CD4-positive, alpha-beta memory T cell (primary cell): ENCODE measurements at places on chromosomes 1 and 21. TPM values are rescaled to one million over a fixed set of nuclear protein-coding genes. Genes with fewer than 3 reads are reported as not detected.

Gene OR10J1
- not detected for total RNA-seq

Gene POU3F1
- total RNA-seq = 0.14 TPM

Gene SERINC2
- total RNA-seq = 0.11 TPM

Gene HMCN1
- total RNA-seq = 0.29 TPM

Gene ADGRL2
- total RNA-seq = not detected

Gene GPR25
- 9.2 TPM for total RNA-seq

Gene LIPI
- not detected for total RNA-seq

Gene IGSF3
- total RNA-seq = 0.06 TPM

Gene SELL
- 396 TPM for total RNA-seq

Gene SH2D5
- not detected for total RNA-seq

Gene LINGO4
- total RNA-seq = 0.36 TPM

Gene WNT9A
- total RNA-seq = 0.15 TPM

Gene BRINP3
- total RNA-seq = not detected

Gene SLC2A5
- not detected for total RNA-seq

Gene RXRG
- total RNA-seq = not detected

Gene THEM5
- not detected for total RNA-seq

Gene SLC37A1
- total RNA-seq = 18.1 TPM

Gene DMRTA2
- total RNA-seq = not detected

Gene HHAT
- 6.5 TPM for total RNA-seq

Gene BCAS2
- 33.9 TPM for total RNA-seq

Gene TRIM67
- not detected for total RNA-seq

Gene LRRIQ3
- total RNA-seq = 2.2 TPM

Gene GON4L
- total RNA-seq = 118 TPM

Gene CD1D
- total RNA-seq = not detected

Gene RGS7
- total RNA-seq = not detected

Gene TIE1
- not detected for total RNA-seq

Gene VWA5B1
- not detected for total RNA-seq

Gene GSTM4
- total RNA-seq = 14.2 TPM

Gene CA14
- total RNA-seq = not detected

Gene KIF2C
- total RNA-seq = 1.5 TPM

Gene OR10J4
- not detected for total RNA-seq

Gene OR2T2
- total RNA-seq = not detected

Gene LCE2B
- not detected for total RNA-seq

Gene ATF6
- total RNA-seq = 22.3 TPM

Gene PDE4DIP
- total RNA-seq = 104 TPM

Gene C1QC
- 3.3 TPM for total RNA-seq

Gene TMEM167B
- total RNA-seq = 42.9 TPM

Gene E2F2
- total RNA-seq = 1.2 TPM

Gene MX1
- total RNA-seq = 75.3 TPM

Gene RCAN1
- total RNA-seq = 6.3 TPM

Gene NFIA
- total RNA-seq = 6.9 TPM

Gene KCNA2
- 2.2 TPM for total RNA-seq

Gene FAM131C
- total RNA-seq = not detected

Gene TAS1R1
- total RNA-seq = not detected

Gene MYOC
- total RNA-seq = not detected

Gene GJC2
- total RNA-seq = 0.80 TPM

Gene UBL4B
- not detected for total RNA-seq

Gene TMEM63A
- 476 TPM for total RNA-seq
